Caudate nucleus (tissue), 63 donors: ENCODE measurements at places on chromosomes 7 and 10.

- DNase-seq = no peak
These were observed 7.9 kb downstream of the TAS2R60 start for GRCh38 chr7:143451122-143451521.

- no peak for DNase-seq
These were observed 36.5 kb downstream of the ITPRID1 start for GRCh38 chr7:31550432-31550831.

GRCh38 chr10:12723220-12723619 lies 278.3 kb downstream of the CCDC3 start:
- no peak for DNase-seq

DNA sequence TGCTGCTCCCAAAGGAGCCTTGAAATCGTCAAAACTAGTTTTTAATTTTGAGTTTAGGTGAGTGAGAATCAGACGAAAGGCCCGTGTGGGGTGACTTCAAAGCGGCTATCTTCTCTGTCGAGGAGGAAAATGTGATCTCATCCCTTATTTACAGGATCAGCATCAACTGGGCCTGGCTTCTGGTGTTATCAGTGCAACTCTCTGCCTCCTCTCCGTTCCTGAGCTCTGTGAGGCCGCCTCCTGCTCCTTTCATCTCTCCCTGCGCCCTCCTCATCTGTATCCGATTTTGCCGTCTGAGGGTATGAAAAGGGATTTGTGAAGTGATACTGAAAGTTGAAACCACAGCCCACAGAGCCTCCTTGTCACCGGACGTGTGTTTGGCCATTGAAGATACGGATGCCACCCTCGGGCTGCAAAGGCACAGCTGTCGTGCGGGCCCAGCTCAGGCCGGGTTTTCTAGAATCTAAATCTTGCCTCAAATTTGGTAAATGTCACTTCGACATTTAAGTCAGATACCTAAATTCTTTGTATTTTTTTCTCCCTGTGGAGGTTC lies 408.7 kb upstream of the ADARB2 start:
- DNase-seq = no peak

- no peak for DNase-seq
These were observed 24.8 kb upstream of the PPP2R2D start for GRCh38 chr10:131876017-131876416.

DNA sequence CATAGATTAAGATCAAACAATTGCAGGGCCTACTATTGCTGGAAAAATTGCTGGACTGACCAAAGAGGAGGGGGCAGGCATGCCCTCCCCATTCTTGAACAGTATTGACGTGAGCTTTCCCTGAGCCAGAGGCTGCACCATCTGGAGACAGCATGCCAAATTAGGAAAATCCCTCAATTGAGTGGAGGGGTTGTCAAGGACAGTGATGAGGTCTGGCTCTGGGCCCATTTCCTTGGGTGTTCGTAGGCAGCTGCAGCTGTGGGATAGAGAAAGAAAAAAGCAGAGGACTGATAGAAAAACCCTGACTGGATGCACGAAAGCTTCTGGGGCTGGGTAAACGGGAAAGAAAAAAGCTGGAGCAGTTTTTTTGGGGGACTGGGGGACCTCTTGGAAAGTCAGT lies 22.8 kb upstream of the ORC5 start:
- no peak for DNase-seq

- no peak for DNase-seq
These were observed 110.2 kb downstream of the RAB11FIP2 start for GRCh38 chr10:117936566-117936965.

DNA sequence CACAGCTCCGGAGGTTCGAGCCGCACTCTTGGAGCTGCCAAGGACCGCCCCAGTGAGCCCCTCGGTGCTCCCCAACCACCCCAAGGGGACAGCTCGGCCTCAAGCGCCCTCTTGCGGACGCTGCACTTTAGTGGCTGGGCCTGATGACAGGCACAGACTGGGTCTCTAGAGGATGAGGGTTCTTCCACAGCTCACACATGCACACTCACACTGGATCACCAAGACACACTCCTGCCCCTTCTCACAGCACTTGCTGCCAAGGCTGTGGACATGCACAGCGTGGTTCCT lies 2.1 kb downstream of the RET start:
- no peak for DNase-seq

GRCh38 chr10:30463944-30464451 lies 30.0 kb downstream of the MAP3K8 start:
- no peak for DNase-seq

DNA sequence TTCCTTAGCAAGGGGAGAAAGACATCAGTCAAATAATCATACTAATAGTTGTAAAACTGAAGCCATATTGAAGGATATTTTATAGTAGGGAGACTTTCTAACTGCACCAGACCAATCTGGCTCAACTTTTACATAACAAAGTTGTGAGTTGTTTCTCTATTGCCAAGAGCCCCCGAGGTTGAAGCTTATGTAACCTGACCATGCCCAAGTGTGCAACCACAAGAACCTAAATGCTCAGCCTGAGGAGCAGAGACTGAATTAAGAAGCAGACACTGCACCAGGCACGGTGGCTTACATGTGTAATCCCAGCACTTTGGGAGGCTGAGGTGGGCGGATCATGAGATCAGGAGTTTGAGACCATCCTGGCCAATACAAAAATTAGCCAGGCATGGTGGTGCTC lies 77.3 kb upstream of the ARMC3 start:
- DNase-seq = no peak

DNA sequence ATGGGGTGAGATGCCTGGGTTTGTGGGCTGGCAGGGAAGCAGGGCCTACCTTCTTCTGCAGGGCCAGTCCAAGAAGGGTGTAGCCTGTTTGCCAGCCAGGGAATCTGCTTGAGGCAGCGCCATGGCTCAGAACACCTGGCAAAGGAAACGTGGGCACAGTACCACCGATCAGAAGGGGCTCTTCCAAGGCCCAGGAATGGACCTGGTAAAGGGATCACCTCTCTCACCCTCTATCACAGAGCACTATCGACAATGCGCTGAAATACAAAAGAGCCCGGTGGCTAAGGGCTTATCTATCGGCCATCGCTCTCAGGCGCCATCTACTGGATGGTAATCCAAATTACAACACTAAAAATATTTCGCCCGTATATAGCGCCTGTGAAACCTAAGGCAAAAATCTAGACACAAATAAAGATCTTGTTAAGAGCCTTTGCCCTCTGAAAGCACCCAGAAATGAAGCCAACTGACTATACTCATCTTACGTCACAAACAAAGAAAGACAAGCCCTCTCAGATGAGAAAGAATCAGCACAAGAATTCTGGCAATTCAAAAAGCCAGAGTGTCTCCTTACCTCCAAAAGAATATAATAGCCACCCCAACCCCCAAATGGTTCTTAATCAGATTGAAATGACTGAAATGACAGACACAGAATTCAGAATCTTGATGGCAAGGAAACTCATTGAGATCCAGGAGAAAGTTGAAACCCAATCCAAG lies 217.8 kb upstream of the HPS1 start:
- no peak for DNase-seq

GRCh38 chr10:21385536-21385935 lies 139.9 kb downstream of the SKIDA1 start:
- no peak for DNase-seq

DNA sequence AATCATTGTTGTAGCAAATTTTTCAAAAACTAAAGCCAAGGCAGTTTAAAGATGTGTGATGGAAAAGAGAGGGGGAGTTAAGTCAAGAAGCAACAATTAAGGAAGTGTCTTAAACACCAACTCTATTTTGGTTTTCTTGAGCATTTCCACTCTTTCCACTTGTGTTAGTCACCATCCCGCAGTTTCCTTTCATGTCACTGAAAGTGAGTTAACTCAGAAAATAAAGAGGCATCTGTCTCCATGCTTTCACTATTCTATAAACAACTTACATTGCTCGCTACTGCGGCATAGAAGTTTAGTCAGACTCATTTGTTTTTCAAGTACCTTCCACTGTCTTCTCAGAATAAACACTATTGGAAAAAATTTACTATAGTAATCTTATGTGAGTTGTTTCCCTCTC lies 284.9 kb upstream of the SEMA3D start:
- DNase-seq = no peak

- no peak for DNase-seq
These were observed 110.4 kb downstream of the RAMP3 start for GRCh38 chr7:45268013-45268412.

DNA sequence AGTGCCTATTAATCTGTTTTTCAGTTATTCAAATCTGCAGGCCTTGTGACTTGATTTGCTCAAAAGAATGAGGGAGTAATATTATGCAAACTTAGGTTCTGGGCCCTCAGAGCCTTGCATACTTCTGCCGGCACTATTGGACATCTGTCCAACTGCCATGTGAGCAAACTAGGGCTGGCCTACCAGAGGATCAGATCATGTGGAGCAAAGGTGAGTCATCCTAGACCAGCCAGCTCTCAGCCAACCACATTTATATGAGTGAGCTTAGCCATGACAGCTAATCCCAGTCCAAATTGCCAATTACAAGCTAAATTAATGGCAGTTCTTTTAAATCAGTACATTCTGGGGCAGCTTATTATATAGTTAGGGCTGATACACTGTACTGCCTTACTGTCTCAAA lies 69.6 kb downstream of the SDHAF3 start:
- DNase-seq = no peak

DNA sequence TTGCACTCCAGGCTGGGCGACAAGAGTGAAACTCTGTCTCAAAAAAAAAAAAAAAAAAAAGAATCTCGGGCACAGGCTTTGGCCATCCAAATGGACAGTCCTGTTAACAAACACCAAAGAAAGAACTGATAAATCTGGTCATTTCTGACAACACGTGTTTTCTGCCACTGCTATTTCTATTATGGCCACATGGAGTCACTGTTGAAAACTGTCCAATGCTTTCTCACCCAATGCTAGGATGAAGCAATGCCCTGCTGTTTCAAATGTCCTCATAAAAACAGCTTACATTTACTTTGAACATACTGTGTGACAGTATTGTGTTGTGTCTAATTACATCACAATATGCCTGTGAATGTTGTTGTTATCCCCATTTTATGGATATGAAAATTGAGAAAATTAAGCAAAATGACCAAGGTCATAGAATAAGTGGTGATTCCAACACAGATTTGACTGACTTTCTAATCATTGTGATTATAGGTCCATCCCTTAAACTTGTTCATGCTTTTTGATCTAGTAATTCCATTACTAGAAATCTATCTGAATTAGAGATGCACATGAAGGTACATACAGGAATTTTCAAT lies 19.9 kb upstream of the MAP3K8 start:
- DNase-seq = no peak

- DNase-seq = no peak
These were observed 18.7 kb downstream of the AKR1C1 start for GRCh38 chr10:4981722-4982471.

GRCh38 chr7:7176406-7177043 lies 5.8 kb upstream of the C1GALT1 start:
- DNase-seq = no peak

- DNase-seq = no peak
These were observed 4.7 kb downstream of the RBM20 start for GRCh38 chr10:110648692-110649346.

- DNase-seq = no peak
These were observed 71.0 kb upstream of the ADAM12 start for GRCh38 chr10:126459032-126459831.

DNA sequence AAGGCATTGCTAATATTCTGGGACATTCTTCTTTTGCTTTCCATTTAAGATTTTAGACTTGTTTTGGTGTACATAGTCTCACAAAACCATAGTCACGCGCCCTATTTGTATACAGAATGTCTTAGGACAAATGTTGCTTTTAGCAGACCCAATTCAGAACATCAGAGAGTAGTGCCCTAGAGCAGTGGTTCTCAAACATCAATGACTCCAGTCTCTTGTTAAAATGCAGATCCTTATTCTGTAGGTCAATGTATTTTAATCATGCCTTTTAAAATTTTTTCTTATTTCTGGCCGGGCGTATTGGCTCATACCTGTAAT lies 127.4 kb upstream of the EFCAB10 start:
- DNase-seq = no peak

DNA sequence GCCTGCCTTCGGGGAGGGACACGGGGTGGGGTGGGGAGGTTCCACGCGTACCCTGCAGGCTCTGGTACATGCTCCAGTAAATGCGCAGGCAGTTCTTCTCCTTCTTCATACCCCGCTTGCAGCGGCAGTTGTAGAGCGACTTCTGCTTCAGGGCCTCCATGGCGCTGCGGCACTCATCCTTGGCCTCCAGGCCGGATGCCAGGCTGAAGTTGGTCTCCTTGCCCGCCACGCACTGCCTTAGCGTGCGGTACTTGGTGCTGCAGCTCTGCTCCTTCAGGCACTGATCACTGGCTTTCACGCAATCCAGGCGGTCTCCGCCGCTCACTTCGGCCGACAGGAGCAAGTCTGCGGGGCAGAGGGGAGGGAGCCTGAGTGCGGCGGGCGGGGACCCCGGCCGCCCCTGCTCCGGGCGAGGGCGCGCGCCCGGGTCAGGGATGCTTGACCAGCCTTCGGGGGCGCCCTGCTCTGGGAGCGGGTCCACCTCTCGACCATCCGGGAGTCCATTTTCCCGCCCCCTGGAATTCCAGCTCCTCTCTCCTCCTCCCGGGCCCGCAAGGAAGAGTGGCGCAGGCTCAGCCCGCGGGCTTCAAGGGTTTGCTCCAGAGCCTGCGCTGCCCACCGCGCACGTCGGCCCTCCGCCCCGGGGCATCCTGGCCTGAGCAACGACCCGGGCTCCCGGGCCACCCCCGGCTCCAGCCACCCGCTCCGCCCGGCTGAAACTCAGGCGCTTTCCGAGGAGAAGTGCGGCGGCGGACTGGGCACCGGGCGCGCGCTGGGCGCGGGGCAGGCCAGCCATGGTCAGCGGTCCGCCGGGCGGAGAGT lies 2.0 kb downstream of the GFRA1 start:
- DNase-seq = no peak

- no peak for DNase-seq
These were observed 33.7 kb downstream of the NRBF2 start for GRCh38 chr10:63166742-63167258.

DNA sequence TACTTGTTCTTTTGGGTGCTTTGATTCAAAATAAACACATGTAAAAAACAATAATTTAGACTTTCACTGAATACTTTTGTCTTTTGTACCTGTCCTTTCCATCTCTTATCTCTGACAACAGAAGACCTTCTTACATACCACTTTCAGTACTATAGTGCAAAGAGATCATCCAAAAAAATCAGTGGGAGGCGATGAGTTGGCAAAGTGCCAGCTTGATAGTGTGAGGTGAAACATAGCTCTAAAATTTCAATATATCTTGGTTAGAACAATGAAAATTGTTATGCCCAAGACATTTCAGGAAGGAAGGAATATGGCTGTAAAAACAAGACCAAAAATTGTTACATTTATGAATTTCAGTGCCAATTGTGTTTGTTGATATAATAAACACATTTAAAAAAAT lies 390.2 kb upstream of the COBL start:
- DNase-seq = no peak

GRCh38 chr7:44172803-44173424 lies 16.3 kb downstream of the GCK start:
- DNase-seq = no peak

- no peak for DNase-seq
These were observed 71.5 kb upstream of the NANOS1 start for GRCh38 chr10:118957966-118958365.

DNA sequence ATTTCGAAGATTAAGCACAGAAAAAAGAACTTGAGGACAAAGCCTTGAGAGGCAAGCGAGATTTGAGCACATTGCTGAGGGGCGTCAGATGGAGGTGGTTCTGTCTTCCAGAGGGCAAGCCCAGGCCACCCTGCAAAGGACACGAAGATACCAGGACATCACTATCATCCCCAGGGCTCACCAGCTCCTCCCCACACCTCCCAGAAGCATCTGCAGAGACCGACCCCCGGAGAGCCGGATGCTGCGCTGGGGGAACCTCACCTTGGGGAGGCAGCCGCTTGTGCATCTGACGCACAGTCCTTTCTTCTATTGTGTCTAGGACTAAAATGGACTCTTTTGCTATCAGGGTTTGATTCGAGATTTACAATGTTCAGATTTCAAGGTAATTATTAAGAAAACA lies 259.7 kb downstream of the DNAJB6 start:
- no peak for DNase-seq
